ENCODE measurements at places on chromosomes 4 and X.

- H3K27me3 ChIP-seq = no peaks in the 10 kb centered on the region
- no peak overlapping the region for H3K4me3 ChIP-seq
- H3K27ac ChIP-seq = no peak overlapping the region
- no peak for DNase-seq
- H3K36me3 ChIP-seq = no peaks in the 10 kb centered on the region
Observed at GRCh38 chrX:17559728-17560379, 177.4 kb upstream of the SCML1 start.

DNA sequence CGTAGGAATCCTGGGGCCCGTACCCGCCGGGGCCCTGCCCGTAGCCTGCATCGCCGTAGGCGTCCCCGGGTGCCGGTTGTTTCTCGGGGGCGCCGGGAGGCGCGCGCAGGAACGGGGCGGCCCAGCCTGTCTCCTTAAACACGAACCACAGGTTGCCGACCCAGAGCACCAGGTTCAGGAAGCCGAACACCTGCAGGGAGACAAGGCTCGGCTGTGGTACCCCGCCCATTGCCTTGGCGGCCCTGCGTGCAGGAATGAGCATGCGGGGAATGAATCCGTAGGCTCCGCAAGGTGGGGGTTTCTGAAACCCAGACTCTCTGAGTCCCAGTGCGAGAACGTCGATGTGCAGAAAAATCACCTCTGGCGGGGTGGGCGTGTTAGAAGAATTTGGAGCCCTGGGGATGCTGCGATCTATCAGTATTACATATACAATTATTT lies 5.4 kb upstream of the PRICKLE3 start:
- H3K4me1 ChIP-seq = peaks cover 49% of the 10 kb centered on the region
- no peak for DNase-seq
- H3K27ac ChIP-seq = peak overlapping the region; percentile 88
- H3K4me3 ChIP-seq = peak overlapping the region; percentile 63

DNA sequence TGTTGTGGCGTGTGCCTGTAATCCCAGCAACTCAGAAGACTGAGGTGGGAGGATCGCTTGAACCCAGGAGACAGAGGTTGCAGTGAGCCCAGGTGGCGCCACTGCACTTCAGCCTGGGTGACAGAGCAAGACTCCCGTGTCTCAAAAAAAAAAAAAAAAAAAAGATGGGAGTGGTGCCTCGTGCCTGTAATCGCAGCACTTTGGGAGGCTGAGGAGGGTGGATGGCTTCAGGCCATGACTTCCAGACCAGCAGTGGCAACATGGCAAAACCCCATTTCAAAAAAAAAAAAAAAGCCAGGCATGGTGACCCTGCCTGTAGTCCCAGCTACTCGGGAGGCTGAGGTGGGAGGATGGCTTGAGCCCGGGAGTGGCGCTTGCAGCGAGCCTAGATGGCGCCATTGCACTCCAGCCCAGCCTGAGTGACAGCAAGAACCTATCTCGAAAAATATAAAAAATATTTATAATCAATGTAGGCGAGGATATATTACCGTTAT lies 27.0 kb downstream of the EIF2S3 start:
- H3K4me3 ChIP-seq = no peak overlapping the region
- no peaks in the 10 kb centered on the region for H3K4me1 ChIP-seq
- no peaks in the 10 kb centered on the region for H3K27me3 ChIP-seq
- H3K36me3 ChIP-seq = no peaks in the 10 kb centered on the region
- DNase-seq = no peak

- H3K27ac ChIP-seq = no peak overlapping the region
- no peaks in the 10 kb centered on the region for H3K27me3 ChIP-seq
- H3K4me1 ChIP-seq = peaks cover 3% of the 10 kb centered on the region
Observed at GRCh38 chr4:166045457-166045856, 172.4 kb downstream of the TLL1 start.

GRCh38 chr4:70601422-70602039 lies 9.5 kb downstream of the AMBN start:
- no peaks in the 10 kb centered on the region for H3K27me3 ChIP-seq
- no peak for DNase-seq
- no peak overlapping the region for H3K27ac ChIP-seq
- H3K4me1 ChIP-seq = no peaks in the 10 kb centered on the region
- no peak overlapping the region for H3K4me3 ChIP-seq

GRCh38 chr4:993111-994029 lies at the start of gene SLC26A1:
TSS of gene SLC26A1 (minus strand) at chr4:993404. CDS start at chr4:991703, 1,701 bp downstream.
- DNase-seq = no peak
- peaks cover 8% of the 10 kb centered on the region for H3K27me3 ChIP-seq
- H3K4me1 ChIP-seq = peaks cover 16% of the 10 kb centered on the region
- H3K36me3 ChIP-seq = peaks cover 35% of the 10 kb centered on the region

DNA sequence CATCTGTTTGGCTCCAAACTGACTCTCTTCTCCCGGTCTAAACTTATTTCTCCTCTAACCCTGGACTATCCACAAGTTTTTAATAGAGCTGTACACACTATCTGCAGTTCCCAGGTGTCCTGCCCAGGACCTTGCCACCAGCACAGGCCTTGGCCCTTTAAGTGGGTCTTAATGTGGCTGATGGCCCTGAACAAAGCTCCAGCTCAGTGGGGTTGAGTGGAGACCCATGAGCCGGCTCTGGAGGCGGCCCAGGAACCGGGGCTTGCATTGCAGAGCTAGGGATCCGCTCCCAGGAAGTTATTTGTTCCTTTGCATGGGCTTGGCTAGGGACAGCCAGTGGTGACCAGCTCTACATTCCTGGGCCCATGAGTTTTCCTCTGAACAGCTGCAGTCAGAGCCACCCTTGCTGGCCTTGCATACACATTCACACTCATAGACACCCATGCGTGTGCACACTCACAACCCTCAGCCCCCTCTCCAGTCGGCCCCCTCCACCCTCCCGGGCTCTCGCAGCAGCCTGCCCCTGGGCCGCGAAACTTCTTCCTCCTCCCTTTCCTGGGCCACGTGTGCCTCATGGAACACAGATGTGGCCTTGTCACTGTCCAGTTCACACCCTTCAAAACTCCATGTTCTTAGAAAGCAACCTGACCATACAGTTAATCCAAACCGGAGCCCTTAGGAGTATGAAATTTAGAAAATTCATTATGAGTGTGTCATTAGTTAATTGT lies 58.2 kb downstream of the GPR143 start:
- H3K36me3 ChIP-seq = peaks cover 57% of the 10 kb centered on the region
- H3K4me1 ChIP-seq = no peaks in the 10 kb centered on the region
- no peak for DNase-seq
- no peak overlapping the region for H3K4me3 ChIP-seq
- H3K27ac ChIP-seq = no peak overlapping the region

DNA sequence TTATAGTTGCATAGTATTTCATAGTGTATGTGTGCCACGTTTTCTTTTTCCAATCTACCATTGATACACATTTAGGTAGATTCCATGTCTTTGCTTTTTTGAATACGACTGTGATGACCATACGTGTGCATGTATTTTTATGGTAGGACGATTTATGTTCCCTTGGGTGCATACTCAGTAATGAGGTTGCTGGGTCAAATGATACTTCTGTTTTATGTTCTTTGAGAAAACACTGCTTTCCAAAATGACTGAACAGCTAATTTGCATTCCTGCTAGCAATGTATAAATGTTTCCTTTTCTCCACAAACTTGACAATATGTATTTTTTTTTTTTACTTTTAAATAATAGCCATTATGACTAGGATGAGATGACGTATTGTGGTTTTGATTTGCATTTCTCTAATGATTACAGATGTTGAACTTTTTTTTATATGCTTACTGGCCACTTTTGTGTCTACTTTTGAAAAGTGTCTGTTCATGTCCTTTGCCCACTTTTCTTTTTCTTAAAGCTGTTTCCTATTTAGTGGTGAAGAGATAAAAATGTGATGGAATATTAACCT lies 969.5 kb upstream of the NDST4 start:
- no peak overlapping the region for H3K4me3 ChIP-seq
- no peaks in the 10 kb centered on the region for H3K27me3 ChIP-seq
- no peaks in the 10 kb centered on the region for H3K36me3 ChIP-seq
- H3K27ac ChIP-seq = no peak overlapping the region
- H3K4me1 ChIP-seq = no peaks in the 10 kb centered on the region
- DNase-seq = no peak

DNA sequence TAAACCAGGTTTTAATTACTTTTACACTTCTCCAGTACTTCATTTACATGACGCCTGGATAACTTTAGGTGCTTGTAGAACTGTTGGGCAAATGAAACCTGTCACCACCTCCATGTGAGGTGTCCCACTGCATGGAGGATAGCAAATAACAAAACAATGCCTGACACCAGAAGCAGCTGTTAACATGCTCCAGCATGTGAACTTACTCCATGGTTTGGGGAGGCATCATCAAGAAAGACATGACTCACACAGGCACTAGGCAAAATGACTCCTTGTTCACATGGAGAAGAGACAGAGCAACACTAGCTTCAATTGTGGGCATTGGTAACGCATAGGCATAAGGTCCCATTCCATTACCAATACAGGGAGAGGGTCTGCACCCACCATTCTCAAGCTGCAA lies 198.1 kb upstream of the F9 start:
- H3K27ac ChIP-seq = no peak overlapping the region
- DNase-seq = no peak
- H3K27me3 ChIP-seq = no peaks in the 10 kb centered on the region
- H3K36me3 ChIP-seq = no peaks in the 10 kb centered on the region

DNA sequence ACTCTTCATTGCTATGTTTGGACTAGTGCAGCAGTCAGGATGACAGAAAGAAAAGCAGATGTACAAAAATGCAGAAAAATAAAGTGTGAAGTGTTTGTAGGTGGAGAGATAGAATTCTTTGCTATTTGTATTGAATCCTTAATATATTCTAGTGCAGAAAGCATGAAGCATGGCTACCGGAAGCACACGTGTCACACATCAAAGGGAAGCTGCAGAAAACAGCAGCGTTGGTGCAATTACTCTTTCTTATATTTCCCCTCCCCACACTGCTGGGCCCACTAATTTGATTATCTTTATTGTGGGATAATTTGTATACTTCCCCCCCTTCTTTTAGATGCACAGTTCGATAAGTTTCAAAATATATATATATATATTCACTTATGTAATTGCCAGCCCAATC lies 35.9 kb upstream of the TAPT1 start:
- H3K4me3 ChIP-seq = no peak overlapping the region
- H3K4me1 ChIP-seq = no peaks in the 10 kb centered on the region
- no peaks in the 10 kb centered on the region for H3K36me3 ChIP-seq
- DNase-seq = no peak
- no peaks in the 10 kb centered on the region for H3K27me3 ChIP-seq

- no peak overlapping the region for H3K4me3 ChIP-seq
- no peaks in the 10 kb centered on the region for H3K4me1 ChIP-seq
- no peak overlapping the region for H3K27ac ChIP-seq
Observed at GRCh38 chrX:9619133-9619532, 146.5 kb downstream of the GPR143 start.

GRCh38 chrX:40074080-40074958 lies 23.4 kb downstream of the BCOR start:
- peaks cover 69% of the 10 kb centered on the region for H3K36me3 ChIP-seq
- H3K27ac ChIP-seq = no peak overlapping the region
- no peaks in the 10 kb centered on the region for H3K27me3 ChIP-seq
- DNase-seq = no peak
- H3K4me1 ChIP-seq = no peaks in the 10 kb centered on the region

- H3K4me3 ChIP-seq = no peak overlapping the region
- no peak for DNase-seq
Observed at GRCh38 chrX:134543288-134543687, 83.3 kb downstream of the HPRT1 start.

DNA sequence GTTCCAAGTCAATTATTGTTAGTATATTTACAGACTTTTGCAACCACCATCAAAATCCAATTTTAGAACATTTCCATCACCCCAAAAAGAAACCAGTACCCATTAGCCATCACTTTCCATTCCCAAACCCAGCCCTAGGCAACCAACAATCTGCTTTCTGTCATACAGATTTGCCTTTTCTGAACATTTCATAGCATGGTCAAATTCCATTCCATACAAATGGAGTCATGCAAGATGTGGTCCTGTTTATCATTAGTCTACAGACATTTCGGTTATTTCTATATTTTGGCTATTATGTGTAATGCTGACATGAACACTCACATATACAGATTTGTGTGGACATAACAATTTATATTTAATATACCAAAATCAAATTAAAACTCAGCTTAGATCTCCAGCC lies 508.7 kb downstream of the ZNF674 start:
- H3K4me3 ChIP-seq = no peak overlapping the region
- H3K27me3 ChIP-seq = no peaks in the 10 kb centered on the region
- H3K4me1 ChIP-seq = no peaks in the 10 kb centered on the region
- no peak for DNase-seq
- H3K36me3 ChIP-seq = no peaks in the 10 kb centered on the region

- no peak for DNase-seq
- H3K36me3 ChIP-seq = no peaks in the 10 kb centered on the region
- H3K4me3 ChIP-seq = no peak overlapping the region
- H3K4me1 ChIP-seq = no peaks in the 10 kb centered on the region
- H3K27me3 ChIP-seq = no peaks in the 10 kb centered on the region
- H3K27ac ChIP-seq = no peak overlapping the region
Observed at GRCh38 chr4:46081674-46082073, 42.2 kb downstream of the GABRG1 start.

DNA sequence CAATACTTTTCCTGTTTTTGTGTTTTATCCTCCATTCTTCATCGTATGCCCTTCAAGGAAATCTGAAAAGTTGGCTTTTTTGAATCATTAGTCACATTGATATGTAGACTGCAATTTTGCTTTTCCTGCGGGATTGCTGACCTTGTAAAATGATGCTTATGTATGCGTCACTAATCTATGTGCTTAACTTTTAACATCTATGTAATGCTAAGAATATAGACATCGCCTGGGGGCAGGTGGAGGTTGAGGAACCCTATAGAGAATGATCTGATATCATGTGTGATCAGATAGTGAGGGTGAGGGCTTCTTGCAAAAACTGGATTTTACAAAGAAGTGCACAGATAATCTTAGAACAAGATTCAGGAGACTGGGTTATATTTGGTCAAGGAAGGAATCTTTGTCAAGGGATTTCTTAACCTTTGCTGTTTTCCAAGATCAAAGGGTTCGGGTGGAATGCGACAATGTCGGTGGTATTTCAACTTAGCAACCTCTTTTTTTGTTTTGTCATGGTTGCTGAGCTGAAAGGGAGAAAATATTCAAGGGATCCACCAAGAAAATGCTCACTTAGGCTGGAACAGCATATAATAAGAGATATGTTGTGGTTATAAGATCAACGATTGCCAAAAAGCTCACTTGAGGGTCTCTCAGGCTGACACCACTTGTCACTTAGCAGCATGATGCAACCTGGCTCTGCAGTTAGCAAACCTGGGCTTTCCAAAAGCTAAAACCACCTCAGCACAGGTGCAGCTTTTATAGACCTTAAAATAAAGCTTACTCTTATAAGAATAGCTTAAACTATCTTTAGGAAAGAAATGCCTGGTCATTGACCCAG lies 70.6 kb upstream of the PUDP start:
- no peak overlapping the region for H3K27ac ChIP-seq
- no peaks in the 10 kb centered on the region for H3K4me1 ChIP-seq
- no peak overlapping the region for H3K4me3 ChIP-seq
- H3K27me3 ChIP-seq = no peaks in the 10 kb centered on the region
- no peaks in the 10 kb centered on the region for H3K36me3 ChIP-seq

DNA sequence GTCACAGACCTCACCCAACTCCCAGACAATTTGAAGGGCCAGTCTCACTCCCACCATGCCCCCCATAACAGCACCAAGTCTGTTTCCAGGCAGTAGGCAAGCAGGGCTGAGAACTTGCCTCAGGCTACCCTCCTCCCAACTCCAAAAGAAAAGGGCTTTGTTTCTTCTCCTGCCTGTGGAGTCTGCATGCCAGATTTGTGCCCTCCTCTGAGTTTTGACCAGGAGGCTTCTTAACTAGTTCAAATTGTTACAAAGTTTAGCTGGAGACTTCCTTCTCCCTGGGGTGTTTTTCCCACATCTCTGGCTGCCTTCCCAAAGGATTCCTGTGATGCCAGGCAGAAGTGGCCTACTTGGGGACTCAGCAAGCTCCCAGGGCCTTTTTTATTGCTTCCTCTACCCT lies 29.6 kb downstream of the PBDC1 start:
- no peak overlapping the region for H3K27ac ChIP-seq
- H3K27me3 ChIP-seq = no peaks in the 10 kb centered on the region
- no peaks in the 10 kb centered on the region for H3K36me3 ChIP-seq
- no peaks in the 10 kb centered on the region for H3K4me1 ChIP-seq

Measured in esophagus squamous epithelium (tissue), 5 donors.